Retina (tissue), 1 donor: ENCODE measurements at places on chromosomes 7 and 10.

GRCh38 chr10:104349623-104350126 lies 4.0 kb upstream of the CFAP58 start:
- peak; percentile 57 for DNase-seq

DNA sequence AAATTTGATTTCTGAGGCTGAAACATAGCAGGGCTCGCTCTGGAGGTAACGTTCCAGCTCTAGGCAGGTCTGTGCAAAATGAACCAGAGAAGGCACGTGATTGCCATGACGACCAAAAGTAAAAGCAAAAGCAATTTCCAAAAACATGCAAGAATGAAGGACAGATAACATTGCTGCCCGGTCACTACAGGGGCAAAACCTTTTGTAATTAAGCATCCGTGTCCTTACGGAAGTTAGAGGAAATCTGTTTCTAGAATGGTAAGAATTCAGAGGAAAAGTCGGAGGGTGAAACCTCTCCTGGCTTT lies 2.9 kb downstream of the KLF6 start:
- DNase-seq: no peak

GRCh38 chr10:120702032-120702431 lies 149.1 kb upstream of the WDR11 start:
- no peak for DNase-seq

DNA sequence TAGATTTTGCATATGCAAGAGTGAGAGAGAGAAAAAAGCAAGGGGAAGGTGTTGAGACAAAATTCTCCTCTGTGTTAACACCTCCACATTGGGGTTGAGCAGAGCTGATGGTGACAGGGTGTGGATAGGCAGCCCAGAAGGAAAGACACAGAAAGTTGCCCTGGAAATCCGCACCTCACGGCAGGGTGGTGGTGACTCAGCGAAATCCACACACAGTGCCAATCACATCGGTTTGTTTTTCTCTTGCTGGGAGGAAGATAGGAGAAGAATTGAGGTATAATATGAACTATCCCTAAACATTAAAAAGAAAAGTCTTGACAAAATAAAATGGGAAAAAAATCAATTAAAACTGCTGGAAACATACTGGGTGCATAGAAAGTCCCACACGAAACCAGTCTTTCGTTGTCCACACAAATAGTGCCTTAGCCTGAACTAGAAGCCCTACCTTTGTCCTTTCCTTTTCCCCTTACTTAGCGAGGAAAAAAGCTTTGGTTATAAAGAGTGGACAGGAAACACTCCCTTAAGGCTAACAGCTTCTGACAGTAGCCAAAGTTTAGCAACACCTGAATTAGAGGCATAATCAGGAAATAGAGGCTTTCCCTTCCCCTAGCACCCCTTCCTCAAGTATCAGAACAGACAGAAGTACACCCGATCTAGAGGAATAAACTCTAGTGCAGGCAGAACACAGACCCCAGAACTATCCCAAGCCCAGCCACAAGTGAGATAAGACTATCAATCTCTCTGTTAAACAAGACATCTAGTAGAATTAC lies 39.2 kb upstream of the DNAJC1 start:
- no peak for DNase-seq

GRCh38 chr7:37035631-37036030 lies 311.3 kb upstream of the AOAH start:
- DNase-seq: no peak

DNA sequence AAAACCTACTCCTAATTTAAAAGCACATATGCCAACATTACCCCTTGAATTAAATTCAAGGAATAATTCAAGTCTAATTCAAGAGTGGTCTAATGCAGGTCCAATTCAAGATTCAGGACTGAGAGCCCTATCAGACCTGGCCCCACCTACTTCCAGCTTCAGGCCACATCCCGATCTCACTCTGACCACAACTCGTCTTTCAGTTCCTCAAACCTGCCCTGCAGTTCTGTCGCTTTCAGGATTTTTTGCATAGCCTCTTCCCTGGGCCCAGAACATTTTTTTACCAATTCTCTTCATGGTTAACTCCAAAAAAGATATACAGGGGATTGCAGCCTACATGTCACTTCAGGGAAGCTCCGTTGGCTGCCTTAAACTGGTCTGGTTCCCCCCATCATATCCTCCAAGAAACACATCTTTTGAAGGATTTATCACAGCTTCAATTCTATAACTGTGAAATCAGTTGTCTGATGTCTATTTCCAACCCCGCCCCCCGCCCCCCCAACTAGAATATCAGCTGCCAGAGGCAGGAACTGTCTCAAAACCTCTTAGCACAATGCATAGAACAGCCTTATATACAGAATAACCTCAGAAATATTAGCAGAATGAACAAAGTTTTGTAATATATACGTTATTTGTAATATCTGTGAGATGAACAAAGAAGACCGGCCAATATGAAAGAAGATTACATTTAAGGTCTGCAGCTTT lies 20.8 kb downstream of the CCDC6 start:
- no peak for DNase-seq

- DNase-seq: no peak
These were observed 437.4 kb upstream of the GALNT17 start for GRCh38 chr7:70694434-70694970.

DNA sequence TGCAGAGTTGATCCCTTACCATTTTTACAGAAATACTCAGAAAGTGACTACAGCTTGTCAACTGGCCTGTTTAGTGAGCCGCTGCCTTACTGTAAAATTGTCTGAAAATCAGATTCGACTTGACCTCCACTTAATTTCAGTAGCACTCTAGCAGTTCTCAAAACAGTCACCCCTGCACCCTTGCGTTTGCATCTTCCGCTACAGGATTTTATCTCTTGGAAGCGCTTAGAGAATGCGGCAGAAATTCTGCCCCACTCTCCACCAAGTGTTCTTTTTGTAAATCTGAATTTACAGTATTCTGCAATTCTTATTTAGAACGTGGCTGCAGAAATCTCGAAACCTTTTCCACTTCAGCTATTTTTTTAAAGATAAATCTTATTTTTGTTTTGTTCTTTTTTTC lies 1.9 kb upstream of the TWIST1 start:
- no peak for DNase-seq

GRCh38 chr10:128373071-128373749 lies 247.0 kb upstream of the MKI67 start:
- no peak for DNase-seq

DNA sequence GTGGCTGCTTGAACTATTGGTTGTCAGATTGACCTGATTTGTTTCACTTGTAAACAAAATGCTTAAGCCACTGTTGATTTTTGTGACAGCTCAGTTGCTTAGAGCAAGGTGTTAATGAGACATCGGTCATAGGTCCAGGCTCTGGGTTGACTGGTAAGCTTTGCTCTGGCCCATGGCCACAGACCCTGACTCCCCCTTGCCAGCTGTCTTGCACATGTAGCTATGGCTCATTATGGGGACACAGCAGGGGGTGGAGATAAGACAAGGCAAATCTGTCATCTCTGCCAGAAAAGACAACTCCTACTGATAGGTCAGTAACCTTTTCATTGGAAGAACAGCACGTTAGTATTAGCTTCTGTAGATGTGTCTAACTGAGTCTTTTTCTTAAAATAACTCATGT lies 95.3 kb downstream of the KAT6B start:
- peak; percentile 59 for DNase-seq

GRCh38 chr10:909831-910230 lies 21.7 kb downstream of the LARP4B start:
- DNase-seq: no peak

DNA sequence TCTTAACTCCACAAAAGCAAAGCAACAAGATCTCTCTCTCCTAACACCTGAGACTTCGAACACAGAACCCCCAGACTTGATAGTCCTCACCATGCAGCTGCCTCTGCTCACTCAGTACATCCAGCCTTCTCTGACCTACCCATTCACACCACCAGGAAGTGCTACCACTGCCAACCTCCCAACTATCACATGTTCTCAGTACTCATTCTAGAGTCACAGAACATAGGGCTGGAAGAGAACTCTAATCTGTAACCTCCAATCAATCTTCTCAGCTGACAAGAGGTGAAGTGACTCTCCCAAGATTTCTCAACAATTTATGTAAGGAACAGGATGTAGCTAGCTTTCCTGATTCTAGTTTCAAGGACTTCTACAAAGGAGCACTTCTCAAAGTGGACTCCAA lies 3.8 kb downstream of the NUDCD3 start:
- no peak for DNase-seq

GRCh38 chr10:118912961-118913600 lies 116.4 kb upstream of the NANOS1 start:
- DNase-seq: no peak

- no peak for DNase-seq
These were observed 63.5 kb upstream of the ZNF746 start for GRCh38 chr7:149561072-149561471.

DNA sequence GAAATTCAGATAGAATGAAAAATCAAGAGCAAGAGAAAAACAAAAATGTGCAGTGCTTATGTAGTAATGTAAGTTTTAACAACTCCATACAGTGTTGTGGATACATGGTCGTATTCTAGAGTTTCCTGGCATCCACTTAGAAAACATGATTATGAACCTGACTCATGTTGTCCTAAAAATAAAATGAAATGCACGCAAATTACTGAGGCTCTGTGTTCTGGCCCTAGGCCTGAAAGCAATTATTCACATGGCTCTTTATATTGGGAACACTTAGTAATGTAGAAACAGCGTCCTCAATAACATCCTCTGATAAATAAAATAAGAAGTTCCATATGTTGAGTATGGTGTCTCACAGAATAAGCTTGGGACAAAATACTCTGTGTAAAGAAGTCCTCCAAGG lies 200.2 kb upstream of the SEMA3E start:
- no peak for DNase-seq

GRCh38 chr7:5620459-5620881 lies 161.0 kb downstream of the RNF216 start:
- peak; percentile 66 for DNase-seq

DNA sequence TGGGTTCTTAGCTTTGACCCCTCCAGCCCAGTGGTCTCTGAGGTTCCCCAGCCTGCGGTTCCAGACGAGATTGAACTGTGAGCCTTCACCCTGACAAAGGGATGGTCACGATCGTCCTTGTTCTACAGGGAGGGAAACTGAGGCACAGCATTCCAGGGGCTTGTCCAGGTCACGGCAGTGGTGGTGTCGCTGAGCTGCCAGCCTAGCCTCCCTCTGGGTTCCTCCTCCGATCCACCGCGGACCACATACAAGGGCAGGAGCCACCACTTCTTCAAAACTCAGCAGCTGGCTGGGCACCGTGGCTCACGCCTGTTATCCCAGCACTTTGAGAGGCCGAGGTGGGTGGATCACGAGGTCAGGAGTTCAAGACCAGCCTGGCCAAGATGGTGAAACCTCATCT lies 35.8 kb downstream of the ELFN1 start:
- no peak for DNase-seq

DNA sequence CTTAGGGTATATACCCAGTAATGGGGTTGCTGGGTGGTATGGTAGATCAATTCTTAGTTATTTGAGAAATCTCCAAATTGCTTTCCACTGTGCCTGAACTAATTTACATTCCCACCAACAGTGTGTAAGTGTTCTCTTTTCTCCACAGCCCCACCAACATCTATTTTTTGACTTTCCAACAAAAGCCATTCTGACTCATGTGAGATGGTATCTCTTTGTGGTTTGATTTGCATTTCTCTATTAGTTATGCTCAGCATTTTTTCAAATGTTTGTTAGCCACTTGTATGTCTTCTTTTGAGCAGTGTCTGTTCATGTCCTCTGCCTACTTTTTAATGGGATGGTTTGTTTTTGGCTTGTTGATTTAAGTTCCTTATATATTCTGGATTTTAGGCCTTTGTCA lies 66.4 kb downstream of the MGAM2 start:
- DNase-seq: no peak

- DNase-seq: no peak
These were observed 132.1 kb downstream of the EMX2 start for GRCh38 chr10:117674646-117675045.

DNA sequence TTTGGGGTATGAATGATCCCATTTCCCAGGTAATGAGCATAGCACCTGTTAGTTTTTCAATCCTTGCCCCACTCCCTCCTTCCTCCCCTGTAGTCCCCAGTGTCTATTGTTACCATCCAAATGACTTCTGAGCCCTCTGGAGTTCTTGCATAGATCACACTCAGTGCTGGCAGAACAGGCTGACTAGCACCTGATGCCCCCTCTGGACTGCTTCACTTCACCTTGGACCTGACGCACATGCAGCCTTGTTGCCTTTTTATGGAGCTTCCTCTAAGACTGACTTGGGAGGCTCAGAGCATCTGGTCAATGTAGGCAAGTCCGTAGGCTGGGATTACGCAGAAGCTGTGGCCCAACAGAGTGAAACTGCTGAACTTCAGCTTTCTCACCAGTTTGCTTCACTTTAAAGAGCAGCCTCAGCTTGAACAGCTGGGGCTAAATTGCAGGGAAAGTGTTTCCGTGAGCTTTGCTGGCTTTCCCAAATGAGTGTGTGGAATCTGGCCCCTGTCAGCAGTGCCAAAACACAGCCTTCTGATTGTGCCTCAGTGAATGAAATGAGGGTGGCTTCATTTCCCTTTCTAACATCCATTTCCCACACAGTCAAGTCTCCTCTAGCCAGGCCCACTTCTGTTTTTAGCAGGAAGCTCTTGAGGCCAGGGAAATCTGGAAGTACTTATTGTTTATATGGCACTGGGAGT lies 48.5 kb downstream of the NXPH1 start:
- DNase-seq: no peak

- DNase-seq: no peak
These were observed 77.6 kb downstream of the RNF216 start for GRCh38 chr7:5703572-5704533.

DNA sequence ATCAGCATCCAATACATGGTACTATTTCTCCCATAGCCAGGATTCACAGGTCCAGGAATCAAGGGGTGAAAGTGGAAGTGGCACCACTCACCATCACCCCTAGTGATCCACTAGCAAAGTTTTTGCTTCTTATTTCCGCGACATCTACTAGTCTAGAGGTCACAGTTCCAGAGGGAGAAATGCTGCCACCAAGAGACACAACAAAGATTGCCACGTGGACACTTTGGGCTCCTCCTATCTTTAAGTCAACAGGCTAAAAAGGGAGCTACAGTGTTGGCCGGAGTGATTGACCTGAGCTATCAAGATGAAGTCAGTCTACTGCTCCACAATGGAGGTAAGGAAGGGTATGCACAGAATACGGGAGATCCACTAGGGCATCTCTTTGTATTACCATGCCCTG lies 178.2 kb downstream of the AKR1D1 start:
- DNase-seq: no peak

DNA sequence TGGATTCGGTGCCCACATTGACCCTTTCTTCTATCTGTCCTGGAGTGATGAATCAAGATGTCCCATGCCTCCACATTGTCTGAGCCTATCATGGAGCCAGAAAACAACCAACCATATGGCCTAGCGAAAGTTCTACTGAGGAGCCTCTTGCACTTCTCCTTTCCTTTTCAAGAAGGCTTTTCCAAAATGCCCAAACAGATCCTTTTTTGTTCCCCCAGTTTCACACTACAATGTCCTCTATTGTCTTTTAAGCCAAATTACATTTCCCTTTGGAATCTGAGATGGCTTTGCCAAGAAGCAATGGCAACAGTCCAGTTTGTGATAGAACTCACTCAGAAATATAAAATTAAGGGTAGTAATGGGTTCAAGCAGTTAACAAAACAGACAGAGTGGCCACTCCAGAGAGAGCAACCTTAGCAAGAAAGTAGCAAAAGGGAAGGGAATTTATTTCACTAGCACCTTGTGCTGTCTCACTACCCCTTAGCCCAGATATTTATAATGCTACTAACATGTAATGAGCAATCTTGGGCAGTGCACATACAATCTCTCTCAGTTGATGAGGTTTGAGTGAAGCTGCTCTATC lies 194.6 kb upstream of the PDE1C start:
- DNase-seq: no peak
